IMR-90 (cell line): ENCODE measurements at places on chromosomes 1 and 21. TPM values are rescaled to one million over a fixed set of nuclear protein-coding genes. Genes with fewer than 3 reads are reported as not detected.

DNA sequence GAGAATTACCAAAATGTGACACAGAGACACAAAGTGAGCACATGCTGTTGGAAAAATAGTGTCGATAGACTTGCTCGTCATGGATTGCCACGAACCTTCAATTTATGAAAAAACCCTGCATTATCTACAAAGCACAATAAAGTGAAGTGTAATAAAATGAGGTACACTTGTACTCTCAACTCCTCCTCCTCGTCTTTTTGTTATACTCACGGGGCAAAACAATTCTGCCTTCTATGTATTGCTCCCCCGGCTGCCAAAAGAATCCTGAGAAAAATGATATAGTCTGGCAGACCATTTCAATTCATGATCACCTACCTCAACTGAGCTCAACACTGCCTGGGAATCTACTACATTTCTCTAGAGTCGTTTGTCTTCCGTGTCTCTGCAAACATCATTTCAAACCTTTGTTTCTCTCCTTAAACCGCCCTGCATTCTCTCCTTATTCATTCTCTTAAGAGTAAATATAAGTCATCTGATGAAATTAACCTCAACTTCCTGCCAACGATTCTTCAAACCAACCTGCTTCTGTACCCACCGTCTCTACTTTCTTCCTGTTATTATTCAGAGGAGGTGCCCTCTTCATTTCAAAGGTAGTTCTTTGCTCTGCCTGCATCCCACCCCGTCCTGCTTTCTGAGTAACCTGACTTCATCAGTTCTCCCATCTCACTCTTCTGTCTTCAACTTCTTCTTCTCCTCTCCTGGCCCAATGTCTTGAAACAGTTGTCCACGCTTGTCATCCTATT, 12.9 kb upstream of the IL19 start:
- H3K27me3 ChIP-seq = no peaks in the 10 kb centered on the region
- no peak for DNase-seq
- no peaks in the 10 kb centered on the region for H3K36me3 ChIP-seq
- no peak overlapping the region for H3K4me3 ChIP-seq
- H3K27ac ChIP-seq = no peak overlapping the region

GRCh38 chr1:98077691-98078090, 156.9 kb upstream of the DPYD start:
- no peaks in the 10 kb centered on the region for H3K27me3 ChIP-seq
- H3K4me1 ChIP-seq = peaks cover 4% of the 10 kb centered on the region; the same call in 1 of the 2 replicates
- no peak overlapping the region for H3K27ac ChIP-seq
- no peaks in the 10 kb centered on the region for H3K36me3 ChIP-seq
- peak; percentile 70 for DNase-seq

DNA sequence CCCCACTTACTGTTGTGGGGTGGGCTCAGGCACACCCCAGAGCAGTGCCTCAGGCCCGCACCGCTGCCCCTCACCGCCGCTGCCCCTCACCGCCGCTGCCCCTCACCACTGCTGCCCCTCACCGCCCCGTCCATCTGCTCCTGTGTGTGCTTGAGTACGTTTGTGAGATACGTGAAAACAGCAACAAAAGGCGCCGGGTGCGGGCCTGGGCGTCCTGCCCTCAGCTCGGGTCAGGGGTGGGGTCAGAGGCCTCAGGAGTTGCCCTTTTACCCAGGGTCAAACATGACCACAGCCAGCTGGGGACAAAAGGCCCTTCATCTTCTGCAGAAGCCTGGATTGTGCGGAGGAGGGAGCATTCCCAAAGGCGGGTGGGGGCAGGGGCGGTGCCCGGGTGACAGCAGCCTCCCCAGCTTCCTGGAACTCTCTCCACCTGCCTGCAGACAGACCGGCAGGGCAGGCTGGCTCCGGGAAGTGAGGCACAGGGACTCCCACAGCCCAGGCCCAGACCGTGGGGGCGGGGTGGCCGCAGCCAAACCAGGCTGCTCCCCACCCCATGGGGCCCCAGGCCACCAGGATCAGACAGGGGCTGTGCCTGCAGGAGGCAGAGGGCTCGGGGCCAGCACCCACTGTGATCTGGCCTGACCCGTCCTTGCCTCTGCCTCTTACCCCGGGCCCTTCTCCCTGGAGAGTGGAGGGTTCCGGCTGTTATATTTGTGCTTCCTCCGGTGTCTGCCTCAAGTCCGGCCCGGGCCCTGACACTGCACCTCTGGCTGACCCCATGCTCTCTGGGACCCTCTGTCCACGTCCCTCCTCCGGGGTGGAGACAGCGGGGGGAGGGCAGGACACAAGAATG, 2.3 kb upstream of the VWA1 start:
- H3K27ac ChIP-seq = no peak overlapping the region; the same call in 1 of the 2 replicates
- no peak overlapping the region for H3K4me3 ChIP-seq
- no peaks in the 10 kb centered on the region; the same call in 1 of the 2 replicates for H3K27me3 ChIP-seq
- DNase-seq = no peak
- no peaks in the 10 kb centered on the region for H3K36me3 ChIP-seq

RPTN gene
- not detected in 2 replicates for total RNA-seq
